ENCODE measurements at places on chromosomes 12 and 14. TPM values are rescaled to one million over a fixed set of nuclear protein-coding genes. Genes with fewer than 3 reads are reported as not detected.
A peak's percentile ranks its signal among the peaks of the same experiment; 100 is the strongest.

DNA sequence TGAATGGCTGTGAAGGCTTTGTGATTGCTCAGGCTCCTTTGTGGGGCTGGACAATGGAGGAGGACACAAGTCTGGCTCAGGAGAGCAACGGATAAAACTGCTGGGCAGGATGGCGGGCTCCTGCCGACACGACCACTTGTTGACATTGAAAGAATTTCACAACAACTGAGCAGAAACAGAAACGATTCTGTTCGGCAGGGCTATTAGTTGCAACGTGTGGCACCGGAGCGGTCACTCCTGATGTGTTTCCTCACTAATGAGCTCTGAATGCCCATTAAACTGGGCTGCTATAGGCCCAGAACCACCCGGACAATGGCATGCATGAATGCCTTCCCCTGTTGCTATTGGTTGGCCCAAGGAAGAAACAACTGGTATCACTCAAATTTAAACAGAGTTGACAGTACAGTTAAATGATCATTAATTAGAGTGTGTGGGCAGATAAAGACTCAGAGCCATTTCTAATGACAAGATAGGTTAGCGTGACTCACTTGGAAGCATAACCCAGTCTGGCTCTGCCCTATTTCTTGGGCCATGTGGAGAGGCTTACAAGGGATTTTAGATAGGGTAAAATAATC lies 142.9 kb downstream of the ASCL1 start:
- DNase-seq, result no peak

DNA sequence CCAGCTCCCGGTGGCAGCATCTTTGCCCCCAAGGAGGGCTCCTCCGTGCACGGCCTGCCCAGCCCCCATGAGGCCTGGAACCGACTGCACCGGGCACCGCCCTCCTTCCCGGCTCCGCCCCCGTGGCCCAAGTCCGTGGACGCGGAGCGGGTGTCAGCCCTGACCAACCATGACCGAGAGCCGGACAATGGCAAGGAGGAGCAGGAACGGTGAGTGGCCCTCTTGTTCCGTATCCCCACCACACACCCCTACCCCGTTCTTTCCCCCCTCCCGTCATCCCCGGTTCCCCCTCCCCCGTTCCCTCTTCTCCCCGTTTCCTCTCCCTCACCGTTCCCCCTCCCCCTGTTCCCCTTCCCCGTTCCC lies 28.3 kb downstream of the LRCOL1 start:
- DNase-seq, result no peak

DNA sequence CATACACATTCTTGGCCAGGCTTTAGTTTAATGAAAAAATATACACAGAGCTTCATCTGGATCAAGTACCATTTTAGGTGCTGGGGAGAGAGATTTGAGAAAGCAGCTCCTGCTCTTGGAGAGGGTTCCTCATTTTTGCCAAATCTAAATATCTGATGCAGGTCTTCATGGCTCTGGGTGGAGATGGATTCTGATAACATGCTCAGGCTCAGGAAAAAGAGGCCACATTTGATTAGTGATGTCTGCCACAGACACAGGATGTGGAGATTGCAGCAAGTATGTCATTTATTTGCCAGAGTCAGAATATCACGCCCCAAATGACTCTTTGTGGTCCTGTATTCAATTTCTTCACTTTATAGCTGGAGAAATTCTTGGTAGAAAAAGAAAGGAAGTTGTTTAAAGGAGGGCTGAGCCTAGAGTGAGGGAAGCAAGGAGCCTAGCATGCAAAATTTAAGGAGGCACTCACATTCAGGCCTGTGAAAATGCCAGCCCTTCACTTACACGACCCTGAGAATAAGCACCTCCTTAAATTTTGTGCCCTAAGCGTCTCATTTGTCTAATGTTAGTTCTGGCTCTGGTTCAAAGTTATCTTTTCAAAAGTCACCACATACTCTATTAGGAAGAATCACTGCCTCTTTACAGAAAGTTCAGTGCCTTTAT lies 492.9 kb upstream of the TBX3 start:
- no peak for DNase-seq

DNA sequence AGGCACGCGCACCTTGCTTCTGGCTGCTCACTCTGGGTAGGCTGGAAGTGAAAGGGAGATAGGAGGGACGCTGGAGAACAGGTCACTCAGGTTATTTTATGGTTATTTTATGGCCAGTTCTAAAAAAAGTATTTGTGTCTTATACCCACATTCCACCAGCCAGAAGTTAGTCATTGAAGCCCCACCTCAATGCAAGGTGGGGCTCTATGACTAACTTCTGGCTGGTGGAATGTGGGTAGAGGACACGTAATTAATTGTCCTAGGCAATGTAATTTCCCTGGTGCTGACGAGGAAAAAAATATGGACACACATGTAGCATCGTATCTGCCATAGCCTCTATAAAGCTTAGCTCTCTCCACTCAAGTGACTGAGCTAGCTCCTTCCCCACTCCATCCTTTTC lies 104.9 kb downstream of the PDZRN4 start:
- no peak for DNase-seq

GRCh38 chr12:96223411-96224218 lies 29.4 kb downstream of the ELK3 start:
- DNase-seq, result no peak

GRCh38 chr12:78931466-78931990 lies 67.0 kb downstream of the SYT1 start:
- DNase-seq, result no peak

DNA sequence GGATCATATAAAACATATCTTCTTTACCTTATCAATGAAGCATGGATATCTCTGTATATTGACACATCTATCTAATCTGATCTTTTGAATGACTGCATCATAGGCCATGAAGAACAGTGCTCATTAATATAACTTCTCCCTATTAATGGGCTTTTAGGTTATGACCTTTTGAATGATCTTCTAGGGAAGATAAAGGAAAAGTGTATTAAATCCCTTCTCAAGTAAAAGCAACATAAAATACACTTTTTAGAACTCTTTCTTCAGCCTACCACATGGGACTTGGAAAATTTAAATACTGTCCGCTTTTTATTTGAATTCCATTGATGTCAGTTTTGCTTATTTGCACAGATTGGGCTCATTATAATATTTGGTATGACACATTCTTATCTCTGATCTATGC lies 425.4 kb downstream of the MED13L start:
- no peak for DNase-seq

GRCh38 chr14:104323551-104324175 lies 185.3 kb downstream of the KIF26A start:
- DNase-seq, result no peak

DNA sequence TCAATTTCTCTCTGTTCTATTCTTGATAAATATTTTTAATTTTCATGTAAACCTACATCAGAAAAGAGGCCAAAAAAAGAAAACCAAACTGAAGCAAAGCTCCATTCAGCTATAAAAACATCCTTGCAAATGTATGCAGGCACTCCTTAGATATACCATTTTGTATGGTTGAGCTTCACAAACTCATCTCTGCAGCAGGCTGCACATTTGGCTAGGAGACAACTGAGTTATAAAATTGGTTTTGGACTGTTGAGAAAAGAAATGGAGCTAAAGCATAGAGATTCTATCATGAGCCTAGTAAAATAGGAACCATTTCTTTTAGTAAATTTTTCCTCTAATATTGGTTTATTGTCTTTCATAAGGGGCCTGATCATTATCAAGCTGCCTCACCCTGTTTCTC lies 156.4 kb downstream of the SYT1 start:
- DNase-seq, result no peak

DNA sequence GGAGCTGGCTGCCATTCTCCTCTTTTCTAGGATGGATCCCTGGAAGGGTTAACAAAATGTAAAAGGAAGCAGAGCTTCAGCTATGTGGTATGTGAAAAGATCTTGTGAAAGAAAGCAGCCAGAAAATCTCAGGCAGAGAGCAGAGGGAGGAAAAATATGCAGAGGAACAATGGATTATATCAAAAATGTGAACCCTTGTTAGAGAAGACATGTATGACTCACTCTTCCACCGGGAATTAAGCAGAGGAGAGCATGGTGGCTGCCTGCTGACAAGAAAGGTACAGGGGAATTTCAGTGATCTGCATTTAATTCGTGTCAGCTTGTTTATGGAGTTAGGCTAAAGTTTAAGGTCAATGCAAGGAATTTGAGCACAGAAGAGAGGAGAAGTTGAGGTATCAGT lies 46.3 kb downstream of the KCNA1 start:
- no peak for DNase-seq

DNA sequence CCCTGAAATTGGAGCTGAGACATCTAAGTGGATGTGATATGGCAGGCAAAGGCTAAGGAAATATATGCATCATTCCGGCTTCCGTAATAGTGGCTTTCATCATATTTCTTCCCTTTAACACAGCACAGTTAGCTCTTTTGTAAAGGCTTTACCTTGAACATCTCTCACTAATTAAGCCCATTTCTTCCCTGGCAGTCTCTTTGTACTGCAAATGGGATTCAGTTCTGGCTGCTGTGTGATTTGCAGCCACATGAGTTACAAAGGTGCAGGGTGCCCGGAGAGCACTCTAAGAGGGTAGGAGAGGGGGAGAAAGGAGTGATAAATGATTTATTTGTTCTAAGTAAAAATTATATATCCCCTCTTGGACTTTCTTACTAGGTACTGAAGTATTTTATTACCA lies 232.1 kb upstream of the CCDC196 start:
- DNase-seq, result no peak

DNA sequence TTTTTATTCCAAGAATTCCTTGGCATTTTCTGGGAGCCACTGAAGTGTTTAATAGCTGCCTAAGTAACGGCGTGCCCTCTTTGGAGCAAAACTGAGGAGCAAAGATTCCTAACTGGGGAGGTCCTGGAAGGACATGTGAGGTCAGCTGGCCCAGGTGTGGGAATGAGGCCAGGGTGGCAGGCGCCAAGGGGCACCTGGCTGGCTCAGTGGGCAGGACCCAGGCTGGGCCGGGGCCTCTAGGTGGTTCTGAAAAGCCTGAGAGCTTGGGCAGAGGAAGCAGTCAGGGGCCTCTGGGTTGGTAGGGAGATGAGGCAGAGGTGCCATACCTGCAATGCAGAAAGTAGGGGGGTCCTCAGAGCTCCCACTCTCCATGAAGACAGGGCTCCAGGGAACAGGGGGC lies 27.1 kb upstream of the DIO3 start:
- no peak for DNase-seq

- DNase-seq, result no peak
Measured at GRCh38 chr12:17139931-17140330, 534.0 kb upstream of the LMO3 start.

- no peak for DNase-seq
Measured at GRCh38 chr12:12774791-12775190, 10.7 kb upstream of the APOLD1 start.

DNA sequence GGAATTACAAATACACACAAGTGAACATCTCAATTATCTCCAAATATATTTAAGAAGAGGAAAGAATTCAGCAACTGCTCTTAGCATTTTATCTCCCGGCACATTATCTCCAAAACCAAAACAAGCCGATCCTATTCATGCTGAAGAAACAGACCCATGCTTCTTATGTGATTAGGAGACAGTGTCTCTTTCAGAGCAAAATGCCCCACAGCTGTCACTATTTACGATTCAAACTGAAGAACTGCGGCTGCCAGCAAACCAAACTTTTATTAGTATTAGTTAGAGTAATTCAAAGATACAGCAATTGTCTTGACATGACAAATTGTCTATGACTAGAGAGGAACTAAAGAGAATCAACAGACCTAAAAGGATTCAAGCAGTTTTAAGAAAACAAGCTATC lies 79.4 kb downstream of the SETD3 start:
- no peak for DNase-seq

DNA sequence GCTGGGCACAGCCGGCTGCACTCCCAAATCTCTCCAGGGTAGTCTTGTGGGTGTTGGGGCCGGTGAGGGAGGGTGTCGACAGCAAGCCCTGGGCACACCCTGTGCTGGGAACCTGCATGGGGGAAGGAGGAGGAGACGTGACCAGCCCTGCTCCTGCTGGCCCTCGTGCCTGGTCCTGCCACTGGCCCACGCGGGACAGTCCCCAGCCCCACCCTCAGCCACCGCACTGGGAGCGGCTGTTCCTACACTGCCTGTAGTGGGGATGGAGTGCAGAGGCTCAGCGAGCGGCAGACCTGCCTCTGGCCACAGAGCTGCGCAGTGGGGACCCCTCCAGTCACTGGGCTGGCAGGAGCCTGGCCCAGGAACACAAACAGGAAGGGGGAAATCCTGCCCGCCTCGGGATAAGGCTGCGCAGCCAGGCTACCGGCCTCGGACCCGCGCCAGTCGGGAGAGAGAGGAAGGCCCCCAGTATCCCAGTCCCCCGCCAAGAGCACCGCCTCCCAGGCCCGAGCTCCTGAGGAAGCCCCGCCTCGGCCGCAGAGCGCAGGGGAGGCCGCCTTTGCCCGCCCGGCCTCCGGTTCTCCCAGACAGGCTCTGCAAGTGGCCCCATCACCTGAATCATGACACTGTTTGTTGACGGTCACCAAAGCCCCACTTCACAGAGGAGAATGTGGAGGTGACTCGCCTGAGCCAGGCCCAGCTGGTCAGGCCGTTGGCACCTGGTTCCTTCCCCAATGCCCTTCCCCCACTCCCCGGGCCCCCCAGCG lies 10.6 kb downstream of the AHNAK2 start:
- no peak for DNase-seq

GRCh38 chr14:75249251-75249957 lies 29.2 kb upstream of the FOS start:
- DNase-seq, result peak; percentile 97

- DNase-seq, result no peak
Measured at GRCh38 chr14:24815543-24815942, 181.6 kb upstream of the GZMB start.

GRCh38 chr14:89615421-89615820 lies 198.4 kb upstream of the FOXN3 start:
- peak; percentile 13 for DNase-seq

Gene GNG2
- total RNA-seq, result 32.0 TPM

Gene VDR
- 1.9 TPM for total RNA-seq

Gene KRR1
- total RNA-seq, result 81.7 TPM

Gene TTC6
- not detected for total RNA-seq

Gene ETFBKMT
- total RNA-seq, result 2.8 TPM

Gene SEL1L
- total RNA-seq, result 195 TPM

Gene PTGDR
- total RNA-seq, result not detected

Gene KRT3
- not detected for total RNA-seq

Gene RPL10L
- total RNA-seq, result not detected

Gene IL31
- total RNA-seq, result not detected

Gene METTL25
- 9.6 TPM for total RNA-seq

Data from OCI-LY7 (cell line).